T47D (cell line): ENCODE measurements at places on chromosomes 1 and 21.

GRCh38 chr1:23509896-23510295, 21.1 kb downstream of the E2F2 start:
- no peak for DNase-seq

- DNase-seq = no peak
Observed at GRCh38 chr1:221294242-221294641, 415.0 kb downstream of the HLX start.

DNA sequence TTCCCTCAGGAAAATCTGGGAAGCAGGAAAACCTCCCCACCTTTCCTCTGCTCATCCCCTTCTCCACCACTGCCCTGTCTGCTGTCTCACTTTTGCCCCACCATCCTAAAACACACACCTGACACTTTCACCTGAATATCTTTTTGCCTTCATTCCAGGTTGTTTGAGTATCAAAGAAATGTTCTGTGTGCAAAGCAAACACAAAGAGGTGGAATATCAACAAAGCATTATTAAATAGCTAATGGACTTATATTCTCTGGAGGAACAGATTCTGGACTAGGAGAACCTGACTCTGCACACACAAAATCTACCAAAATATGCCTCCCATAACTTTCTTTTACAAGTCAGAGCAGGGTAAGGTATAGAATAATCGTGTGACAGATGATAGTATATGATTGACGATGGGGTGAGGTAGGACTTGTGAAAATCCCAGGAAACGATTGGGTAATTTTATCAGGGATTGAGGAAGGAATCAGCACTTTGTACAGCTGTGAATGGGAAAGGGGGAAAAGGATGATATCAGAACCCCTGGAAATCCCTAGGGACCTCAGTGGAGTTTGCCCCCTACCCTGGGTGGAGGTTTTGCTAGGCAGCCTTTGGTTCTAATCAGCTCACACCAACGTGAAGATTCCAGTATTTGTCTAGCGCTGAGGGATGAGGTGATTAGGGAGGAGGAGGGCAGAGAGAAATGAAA, 87.7 kb downstream of the PROX1 start:
- no peak for DNase-seq

- DNase-seq = no peak
Observed at GRCh38 chr1:25662061-25662460, 45.5 kb downstream of the MAN1C1 start.

- DNase-seq = no peak
Observed at GRCh38 chr1:248703674-248704073, 1.1 kb upstream of the OR14I1 start.

GRCh38 chr1:28200234-28200873, 23.9 kb upstream of the PTAFR start:
- no peak for DNase-seq

- no peak for DNase-seq
Observed at GRCh38 chr1:1748686-1749321, 24.6 kb upstream of the CDK11A start.

GRCh38 chr1:167744901-167745300, 23.1 kb downstream of the MPZL1 start:
- no peak for DNase-seq

GRCh38 chr1:24946861-24947658, 17.0 kb upstream of the RUNX3 start:
- no peak for DNase-seq

GRCh38 chr1:28392027-28392652, 22.6 kb downstream of the PHACTR4 start:
- DNase-seq = no peak
